ENCODE measurements at places on chromosomes 13 and 19. TPM values are rescaled to one million over a fixed set of nuclear protein-coding genes. Genes with fewer than 3 reads are reported as not detected.

The THSD8 gene
- 2.4 TPM for total RNA-seq

The ZNF69 gene
- total RNA-seq, result 2.2 TPM

The FGF21 gene
- not detected for total RNA-seq

The NFILZ gene
- not detected for total RNA-seq

The CNN2 gene
- total RNA-seq, result 249 TPM

The KIR2DL1 gene
- total RNA-seq, result not detected

The OR7D2 gene
- total RNA-seq, result not detected

The C5AR2 gene
- 1.1 TPM for total RNA-seq

The GJB2 gene
- total RNA-seq, result not detected

The SIGLECL1 gene
- not detected for total RNA-seq

The VAV1 gene
- 114 TPM for total RNA-seq

The CACNG6 gene
- total RNA-seq, result not detected

The PLA2G4C gene
- total RNA-seq, result 1.3 TPM

The PABPC3 gene
- 0.33 TPM for total RNA-seq

The KCNC3 gene
- total RNA-seq, result 1.5 TPM

The ZNF30 gene
- 10.5 TPM for total RNA-seq

The FFAR2 gene
- total RNA-seq, result not detected

The ANKRD27 gene
- 42.7 TPM for total RNA-seq

The CEACAM7 gene
- not detected for total RNA-seq

The ALG5 gene
- total RNA-seq, result 20.3 TPM

The LRRC63 gene
- 0.54 TPM for total RNA-seq

The SWSAP1 gene
- 5.5 TPM for total RNA-seq

The KLK5 gene
- not detected for total RNA-seq

The IQCN gene
- 12.3 TPM for total RNA-seq

The ZNF418 gene
- 9.0 TPM for total RNA-seq

The ERFL gene
- 7.3 TPM for total RNA-seq

The RASAL3 gene
- 166 TPM for total RNA-seq

The CGB3 gene
- not detected for total RNA-seq

The PET100 gene
- 139 TPM for total RNA-seq

The KLK2 gene
- total RNA-seq, result not detected

The CILP2 gene
- total RNA-seq, result 0.41 TPM

The ELL gene
- total RNA-seq, result 27.2 TPM

The CRLF1 gene
- not detected for total RNA-seq

The DZIP1 gene
- total RNA-seq, result not detected

The ZNF561 gene
- total RNA-seq, result 41.1 TPM

The ZNF761 gene
- total RNA-seq, result 9.7 TPM

The NLRP4 gene
- total RNA-seq, result not detected

The SLC1A6 gene
- total RNA-seq, result not detected

The POU2F2 gene
- total RNA-seq, result 59.5 TPM

The TNNT1 gene
- not detected for total RNA-seq

The TUBB4A gene
- total RNA-seq, result 5.0 TPM

The PLK5 gene
- not detected for total RNA-seq

The ZNF729 gene
- not detected for total RNA-seq

The ZNF66 gene
- total RNA-seq, result 12.3 TPM

The PNMA8C gene
- not detected for total RNA-seq

The IZUMO4 gene
- 23.5 TPM for total RNA-seq

The LILRB3 gene
- 0.90 TPM for total RNA-seq

The ZNF784 gene
- total RNA-seq, result 7.2 TPM

The ALG11 gene
- 32.4 TPM for total RNA-seq

The ZNF625 gene
- 3.3 TPM for total RNA-seq

The CARM1 gene
- 35.2 TPM for total RNA-seq
